EL (cell line): ENCODE measurements at places on chromosomes 4 and X.

GRCh38 chr4:6335040-6335590 lies 65.5 kb downstream of the WFS1 start:
- no peak for DNase-seq

GRCh38 chrX:27445438-27445837 lies 17.7 kb downstream of the PPP4R3C start:
- no peak for DNase-seq

DNA sequence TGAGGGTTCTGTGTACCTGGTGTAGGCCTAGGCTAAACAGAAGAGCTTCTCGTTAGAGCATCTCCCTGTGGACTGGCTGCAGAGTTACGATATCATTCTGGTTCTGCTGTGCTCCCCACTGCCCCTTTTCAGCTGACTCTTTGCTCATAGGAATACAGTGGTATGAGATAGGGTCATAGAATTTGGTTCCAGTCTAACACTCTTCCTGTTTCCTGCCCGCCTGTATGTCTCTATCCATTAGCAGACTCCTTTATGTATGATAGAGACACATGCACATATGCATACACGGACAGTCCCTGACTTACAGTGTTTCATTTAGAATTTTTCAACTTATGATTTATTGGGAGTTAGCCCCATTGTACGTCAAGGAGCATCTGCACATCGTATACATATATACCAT lies 15.3 kb downstream of the RNF4 start:
- no peak for DNase-seq

DNA sequence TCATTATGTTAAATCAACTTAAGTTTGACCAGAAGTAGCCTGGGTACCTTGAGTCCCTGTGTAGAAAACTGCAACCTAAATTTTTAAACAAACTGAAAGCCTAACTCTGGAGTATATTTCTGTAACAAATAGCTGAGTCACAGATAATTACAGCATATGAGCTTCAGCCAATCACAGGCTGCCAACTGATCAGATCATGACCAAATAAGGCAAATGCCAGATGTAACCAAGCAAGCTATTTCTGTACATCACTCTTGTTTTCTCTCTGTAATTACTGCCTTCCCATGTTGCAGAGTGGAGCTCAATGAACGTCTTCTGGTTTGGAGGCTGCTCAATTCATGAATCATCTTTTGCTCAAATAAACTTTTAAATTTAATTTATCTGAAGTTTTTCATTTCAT lies 980.9 kb upstream of the DIAPH2 start:
- DNase-seq, result no peak

DNA sequence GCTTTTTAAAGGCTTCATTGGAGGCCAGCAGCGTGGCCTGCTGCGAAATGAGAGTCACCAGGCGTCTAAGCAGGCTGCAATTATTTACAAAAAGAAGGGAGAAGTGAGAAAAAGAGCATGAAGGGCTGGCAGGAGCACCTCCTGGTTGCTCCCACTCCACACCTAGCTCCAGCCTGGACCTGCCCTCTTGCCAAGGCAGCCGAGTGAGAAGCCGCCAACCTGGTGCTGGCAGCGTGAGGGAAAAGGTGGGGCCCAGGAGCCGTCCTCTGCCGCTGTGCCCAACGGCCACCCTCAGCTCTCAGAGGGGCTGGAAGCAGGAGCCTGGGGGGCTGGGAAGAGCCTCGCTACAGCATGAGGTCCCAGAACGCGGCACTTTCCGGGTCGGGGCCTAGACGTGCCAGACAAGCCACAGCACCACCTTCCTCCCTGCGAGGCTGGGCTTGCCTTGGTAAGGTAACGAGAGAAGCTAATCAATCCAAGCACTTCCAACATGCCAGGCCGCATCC lies 16.3 kb downstream of the SLC6A8 start:
- DNase-seq, result no peak

DNA sequence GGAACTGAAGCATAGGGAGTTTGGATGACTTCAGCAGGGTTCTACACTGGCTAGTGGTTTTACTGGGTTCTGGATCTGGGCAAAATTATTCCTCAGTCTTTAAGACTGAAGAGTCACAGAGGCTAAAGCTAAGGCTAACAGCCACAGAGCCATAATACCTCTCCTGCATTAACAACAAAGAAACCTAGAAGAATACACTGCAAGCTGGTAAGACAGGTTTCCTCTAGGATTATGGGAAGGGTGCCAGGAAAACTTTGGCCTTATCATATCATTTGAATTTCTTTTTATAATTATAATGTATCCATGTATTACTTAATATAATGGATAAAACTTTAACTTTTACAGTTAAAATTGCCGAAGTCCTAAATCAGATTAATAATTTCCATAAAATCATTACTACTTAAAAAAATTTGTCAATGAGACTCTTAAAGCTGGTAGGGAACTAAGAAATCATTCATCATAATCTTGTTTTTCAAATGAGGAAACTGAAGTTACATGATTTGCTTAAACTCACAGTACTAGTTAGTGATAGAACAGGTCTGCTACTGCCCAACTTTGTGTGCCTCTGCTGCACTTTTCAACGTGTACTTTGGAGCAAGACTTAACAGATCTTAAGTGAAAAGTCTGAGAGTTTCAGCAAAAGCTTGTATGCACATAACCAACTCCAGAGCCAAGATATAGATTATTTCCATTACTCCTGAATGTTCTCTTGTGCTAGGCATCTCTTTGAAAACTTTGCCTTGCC lies 24.2 kb upstream of the PGRMC2 start:
- no peak for DNase-seq

DNA sequence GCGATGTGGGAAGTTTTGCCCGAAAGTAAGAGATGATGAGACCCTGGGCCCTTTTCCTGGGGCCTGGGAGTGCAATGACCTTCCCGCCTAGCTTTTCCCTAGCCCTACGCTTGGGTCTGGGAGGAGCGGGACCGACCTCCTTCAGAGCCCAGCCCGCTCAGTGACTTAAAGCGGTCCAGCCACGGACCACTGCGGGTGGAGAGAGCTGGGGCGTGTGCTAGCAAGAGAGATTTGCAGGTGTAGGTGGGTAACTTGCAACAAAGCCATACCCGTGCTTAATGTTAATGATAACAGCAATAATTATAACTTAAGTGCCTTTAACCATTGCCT lies 503 bp upstream of the PDE5A start:
- no peak for DNase-seq

GRCh38 chrX:145821898-145822571 lies 4.4 kb downstream of the SLITRK2 start:
- no peak for DNase-seq

GRCh38 chr4:157713342-157713741 lies 459.5 kb downstream of the GASK1B start:
- DNase-seq, result no peak

DNA sequence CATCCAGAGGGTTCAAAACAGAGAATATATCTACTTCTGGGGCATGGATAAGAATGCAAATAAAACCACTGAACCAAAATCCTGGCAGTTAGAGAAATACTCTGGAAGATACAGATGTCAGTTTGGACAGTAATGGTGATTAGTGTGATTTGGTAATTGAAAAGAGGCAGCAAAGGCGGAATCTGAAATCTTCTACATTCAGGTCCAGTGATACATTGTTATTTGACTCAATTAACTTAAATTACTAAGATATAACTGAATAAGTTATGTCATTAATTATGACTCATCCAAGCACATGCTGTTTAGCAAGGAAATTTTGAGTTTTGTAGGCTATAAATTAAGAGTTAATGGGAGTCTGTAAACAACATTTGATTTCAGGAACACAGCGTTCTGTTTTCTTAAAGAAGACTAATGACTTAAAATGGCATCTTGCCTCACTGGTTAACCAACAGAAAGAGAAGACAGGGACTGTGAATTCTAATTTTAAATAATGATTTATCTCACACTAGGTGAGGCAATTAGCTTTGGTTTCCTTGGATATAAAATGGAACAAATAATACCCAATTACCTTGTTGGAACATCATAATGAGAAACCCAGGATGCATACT lies 937.1 kb downstream of the PDHA2 start:
- DNase-seq, result no peak

DNA sequence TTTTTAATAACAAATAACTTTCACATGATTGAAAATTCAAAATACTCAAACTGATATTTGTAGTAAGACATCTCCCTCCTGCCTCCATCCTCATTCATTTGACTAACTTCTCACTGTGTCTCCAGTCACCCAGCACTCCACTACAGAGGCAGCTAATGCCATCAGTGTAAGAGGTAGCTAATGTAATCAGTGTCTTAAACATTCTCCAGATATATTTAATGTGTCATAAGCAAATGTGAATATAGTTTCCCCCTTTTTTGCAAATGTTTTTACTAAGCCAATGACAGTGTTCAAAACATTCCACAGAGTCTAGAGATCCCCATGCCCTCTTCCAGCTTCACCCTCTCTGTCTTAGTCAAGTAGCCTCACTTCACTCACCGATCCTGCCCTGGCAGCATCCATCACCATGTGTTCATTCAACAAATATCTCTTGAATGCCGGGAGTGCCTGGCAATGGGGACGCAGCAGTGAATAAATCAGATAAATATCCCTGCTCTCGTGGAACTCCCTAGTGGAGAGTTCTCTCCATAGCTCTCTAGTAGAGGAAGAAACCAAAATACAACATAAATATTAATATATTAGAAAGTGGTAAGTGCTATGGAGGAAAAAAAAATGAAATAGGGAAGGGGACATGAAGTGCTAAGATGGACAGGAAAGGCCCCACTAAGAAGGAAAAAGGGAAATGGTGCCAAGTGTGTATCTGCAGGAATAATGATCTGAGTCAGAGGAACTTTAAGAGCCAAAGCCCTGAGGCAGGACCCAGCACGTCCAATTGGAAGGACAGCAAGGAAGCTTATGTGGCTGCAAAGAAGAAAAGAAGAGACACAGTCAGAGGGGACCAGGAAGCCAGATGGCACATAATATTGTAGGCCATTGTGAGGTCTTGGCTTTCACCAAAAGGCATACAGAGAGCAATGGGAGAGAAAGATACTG lies 18.7 kb downstream of the SCFD2 start:
- DNase-seq, result peak; percentile 88

DNA sequence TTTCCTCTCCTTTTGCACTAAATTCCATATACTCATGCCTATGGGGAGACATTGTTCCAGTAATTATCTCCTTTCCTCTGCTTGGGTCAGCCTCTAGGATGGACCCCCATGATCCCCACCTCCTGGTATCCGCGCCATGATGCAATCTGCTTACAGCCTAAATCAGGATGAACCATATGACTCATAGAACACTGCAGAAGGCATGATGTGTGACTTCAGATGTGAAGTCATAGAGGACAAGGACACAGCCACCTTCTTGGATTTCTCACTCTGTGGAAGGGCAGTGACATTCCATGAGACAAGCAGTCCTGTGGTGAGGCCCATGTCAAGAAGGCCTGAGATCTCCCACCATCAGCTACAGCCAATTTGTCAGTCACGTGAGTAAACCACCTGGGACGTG lies 9.0 kb upstream of the TMEM144 start:
- DNase-seq, result no peak

DNA sequence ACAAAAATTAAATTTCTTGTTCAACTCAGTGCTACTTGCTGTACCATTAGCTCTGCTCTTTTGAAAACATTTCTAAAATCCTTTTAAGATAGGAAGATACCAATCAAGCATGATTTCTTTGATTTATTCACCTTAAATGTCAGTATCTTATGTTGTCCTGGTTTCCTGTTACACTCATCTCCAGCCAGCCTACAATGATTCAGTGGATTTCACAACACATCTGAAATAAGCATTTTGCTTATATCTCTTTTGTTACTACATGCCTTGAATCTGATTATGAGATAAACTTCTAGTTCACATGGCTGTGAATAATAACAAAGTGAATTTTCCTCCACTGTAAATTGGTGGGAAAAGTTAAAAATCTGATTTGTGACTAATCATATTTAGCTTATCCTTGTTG lies 112.5 kb upstream of the BMP3 start:
- no peak for DNase-seq

DNA sequence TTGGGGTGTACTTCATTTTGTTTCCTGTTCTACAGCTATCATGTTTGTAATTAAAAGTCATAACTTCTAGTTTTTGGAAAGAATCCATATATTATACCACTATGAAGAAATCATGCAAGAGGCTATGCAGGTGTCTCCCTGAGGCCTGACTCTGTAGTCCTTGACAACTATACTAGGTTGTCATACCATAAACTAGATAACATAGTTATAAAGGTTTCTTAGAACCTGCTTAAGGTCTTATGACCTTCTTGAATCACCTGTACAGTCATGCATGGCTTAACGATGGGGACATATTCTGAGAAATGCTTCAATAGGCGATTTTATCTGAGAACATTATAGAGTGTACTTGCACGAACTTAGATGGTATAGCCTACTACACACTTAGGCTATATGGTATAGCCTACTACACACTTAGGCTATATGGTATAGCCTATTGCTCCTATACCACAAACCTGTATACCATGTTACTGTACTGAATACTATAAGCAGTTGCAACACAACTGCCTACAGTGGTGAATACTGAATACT lies 3.3 kb downstream of the PWWP3B start:
- DNase-seq, result no peak

- peak; percentile 61 for DNase-seq
Measured at GRCh38 chr4:137524725-137525369, 7.4 kb downstream of the PCDH18 start.
